ENCODE measurements at places on chromosomes 3 and 15.

DNA sequence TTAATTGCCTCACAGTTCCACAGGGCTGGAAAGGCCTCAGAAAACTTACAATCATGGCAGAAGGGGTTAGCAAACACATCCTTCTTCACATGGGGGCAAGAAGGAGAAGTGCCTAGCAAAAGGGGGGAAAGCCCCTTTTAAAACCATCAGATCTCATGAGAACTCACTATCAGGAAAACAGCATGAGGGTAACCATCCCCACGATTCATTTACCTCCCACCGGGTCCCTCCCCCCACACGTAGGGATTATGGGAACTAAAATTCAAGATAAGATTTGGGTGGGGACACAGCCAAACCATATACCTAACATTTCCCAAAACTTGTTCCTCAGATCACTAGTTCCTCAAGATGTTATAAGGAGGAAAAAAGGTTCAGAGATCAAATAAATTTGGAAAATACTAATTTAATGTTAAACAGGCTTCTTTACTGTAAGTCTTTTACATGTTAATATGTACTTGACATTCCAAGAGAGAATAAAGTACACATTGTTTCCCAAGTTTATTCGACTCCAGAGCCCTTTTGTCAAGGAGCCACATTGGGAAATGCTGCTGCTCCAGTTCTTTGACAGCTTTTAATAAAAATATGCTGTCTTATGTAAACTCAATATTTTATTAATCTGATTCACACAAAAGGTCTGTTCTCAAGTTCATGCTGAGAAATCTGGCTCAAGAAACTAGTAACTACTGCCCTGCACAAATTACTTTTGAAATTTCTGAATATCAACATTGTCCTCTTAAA lies 17.8 kb downstream of the HERC1 start:
- no peak for DNase-seq

DNA sequence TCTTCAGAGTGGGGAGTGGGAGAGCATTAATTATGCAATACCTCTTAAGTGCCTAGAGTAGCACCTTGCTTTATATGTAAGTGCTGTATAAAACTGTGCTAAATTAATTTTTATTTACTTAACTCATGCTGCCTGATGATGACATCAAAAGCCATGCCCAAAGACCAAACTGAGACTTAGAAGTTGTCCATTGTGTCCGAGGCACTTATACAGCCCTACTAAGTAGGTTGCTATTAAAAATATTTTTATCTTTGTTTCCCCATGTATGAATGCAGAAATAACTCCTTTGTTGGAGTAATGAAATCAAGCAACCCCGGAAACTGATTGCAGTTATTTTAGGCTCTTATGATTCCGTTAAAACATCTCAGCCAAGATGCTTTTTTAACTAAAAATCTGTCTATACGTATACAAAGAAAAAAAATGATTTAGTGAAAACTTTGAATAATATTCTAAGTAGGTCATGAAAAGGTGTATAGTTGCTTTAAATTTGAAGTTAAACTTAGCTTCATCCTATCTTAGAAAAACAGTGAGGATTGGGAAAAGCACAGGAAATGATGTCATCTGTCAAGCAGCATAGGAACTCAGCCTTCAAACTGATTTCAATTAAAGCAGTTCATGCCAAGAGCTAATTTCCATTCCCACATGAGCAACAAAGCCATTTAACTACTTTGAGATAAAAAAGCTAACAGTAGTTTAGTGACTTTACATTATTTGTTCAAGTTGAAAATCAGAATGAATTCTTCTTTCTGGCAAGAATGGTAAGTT lies 43.0 kb downstream of the FBN1 start:
- no peak for DNase-seq

DNA sequence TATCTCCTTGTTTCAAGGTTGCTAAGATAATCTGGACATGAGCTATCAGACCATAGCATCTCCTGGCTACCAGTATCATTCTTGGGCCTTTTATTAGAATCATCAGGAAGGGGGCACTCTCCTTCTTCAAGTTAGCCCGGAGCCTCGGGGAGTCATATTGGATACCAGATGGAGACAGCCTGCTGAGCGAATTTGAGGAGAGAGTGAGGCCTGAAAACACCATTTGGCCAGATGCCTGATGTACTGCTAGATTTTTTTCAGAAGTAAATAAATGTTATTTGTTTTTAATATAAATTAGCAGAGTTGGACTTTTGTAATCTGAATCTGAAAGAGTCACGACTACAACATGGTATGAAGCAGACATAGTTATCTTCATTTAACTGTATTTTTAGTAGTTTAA lies 848.6 kb downstream of the IGSF11 start:
- no peak for DNase-seq

GRCh38 chr3:124467980-124468902 lies 262.0 kb upstream of the UMPS start:
- peak; percentile 47 for DNase-seq

GRCh38 chr15:96070636-96071035 lies 259.9 kb upstream of the NR2F2 start:
- no peak for DNase-seq

DNA sequence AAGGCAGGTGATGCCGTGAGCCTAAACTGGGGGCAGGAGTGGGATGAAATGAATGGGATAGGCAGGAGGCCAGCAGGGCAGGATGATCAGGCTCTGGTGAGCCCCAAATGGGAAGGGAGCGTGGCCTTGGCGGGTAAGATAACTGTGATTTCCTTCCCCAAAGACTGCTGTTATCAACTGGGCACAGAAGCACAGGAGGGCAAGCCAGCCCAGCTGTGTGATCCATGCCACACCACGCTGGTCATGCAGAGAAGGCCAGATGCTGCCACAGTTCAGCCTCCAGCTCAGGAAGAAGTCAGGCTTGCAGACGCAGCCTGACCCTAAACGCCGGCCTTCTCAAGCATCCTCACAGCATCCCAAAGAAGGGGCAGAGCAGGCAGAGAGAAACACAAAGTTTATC lies 52.1 kb upstream of the GNB5 start:
- DNase-seq: no peak

- no peak for DNase-seq
These were observed 49.5 kb upstream of the MCF2L2 start for GRCh38 chr3:183477801-183478456.

DNA sequence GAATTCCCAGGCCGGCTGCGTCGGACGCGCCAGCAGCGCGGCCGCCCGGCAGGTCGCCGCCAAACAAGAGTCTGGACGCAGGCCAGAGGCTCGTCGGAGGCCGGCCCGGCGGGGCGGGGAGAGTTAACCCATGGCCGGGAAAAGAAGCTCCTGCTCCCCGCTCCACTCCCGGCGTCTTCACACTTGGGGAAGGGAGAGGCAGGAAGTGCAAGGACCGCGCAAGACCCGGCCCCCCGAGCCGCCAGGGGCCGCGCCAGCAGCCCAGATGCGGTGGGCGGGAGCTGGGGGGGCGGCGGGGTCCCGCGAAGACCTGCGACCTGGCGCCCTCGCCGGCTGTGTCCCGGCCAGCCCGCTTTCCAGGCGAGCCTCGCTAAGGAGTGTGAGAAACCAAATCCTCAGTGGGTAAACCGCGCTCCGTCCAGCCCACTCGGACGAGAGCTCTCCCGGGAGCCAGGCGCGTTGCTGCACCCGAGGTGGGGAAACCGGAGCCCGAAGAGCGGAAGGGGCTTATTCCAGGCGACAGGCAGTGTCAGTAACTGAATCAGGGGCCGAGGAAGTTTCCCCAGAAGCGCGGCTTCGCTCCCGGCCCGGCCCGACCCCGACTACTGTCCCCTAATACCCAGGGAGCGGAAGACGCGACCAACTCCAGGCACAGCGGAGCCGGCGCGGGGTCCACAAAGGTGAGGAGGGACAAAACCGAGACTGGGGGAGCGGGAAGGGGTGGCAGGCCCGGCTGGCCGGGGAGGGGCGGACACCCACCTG lies 721 bp downstream of the ADAMTS7 start:
- DNase-seq: peak; percentile 85

DNA sequence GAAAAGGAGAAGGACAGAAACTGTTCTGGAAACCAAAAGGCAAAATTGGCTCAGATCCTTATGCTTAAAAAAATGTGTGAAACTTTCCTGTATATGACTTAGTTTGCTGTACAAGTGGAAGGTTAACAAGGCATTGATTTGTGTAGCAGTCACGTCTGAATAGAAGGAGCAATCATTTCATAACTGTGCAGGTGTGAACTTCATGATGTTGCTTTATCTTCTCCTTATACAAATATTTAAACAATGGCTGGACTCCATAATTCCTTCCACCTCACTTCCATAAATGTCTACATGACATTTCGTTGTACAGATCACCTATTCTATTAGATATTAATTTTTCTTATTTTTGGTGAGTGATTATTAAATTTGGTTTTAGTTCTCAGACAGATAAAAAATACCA lies 382.7 kb upstream of the NPAP1 start:
- DNase-seq: no peak
